ENCODE measurements at places on chromosomes 7 and 10.

DNA sequence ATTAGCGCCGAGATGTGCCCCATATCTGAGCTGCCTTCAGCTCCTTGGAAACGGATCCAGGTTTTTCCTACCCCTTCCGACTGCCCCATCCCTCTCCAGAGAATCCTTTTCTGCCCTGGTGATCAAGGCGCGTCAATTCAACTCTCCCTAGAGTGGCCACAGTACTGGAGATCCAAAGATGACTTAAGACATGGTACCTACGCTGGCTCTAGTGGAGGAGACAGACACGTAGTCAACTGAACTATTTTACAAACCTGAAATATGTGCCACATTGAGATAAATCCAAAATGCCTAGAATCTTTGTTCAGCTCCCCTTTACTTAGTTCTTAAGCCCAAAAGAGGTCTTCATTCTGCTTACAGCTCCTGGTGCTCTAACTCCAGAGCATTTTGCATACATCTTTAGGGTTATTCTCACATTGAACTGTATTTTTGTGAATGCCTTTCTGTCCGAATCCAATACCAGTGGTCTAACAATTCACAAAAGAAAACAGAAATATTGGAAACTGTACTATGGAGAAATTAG lies 444 bp upstream of the TNPO3 start:
- no peak for DNase-seq

GRCh38 chr7:96671854-96672253 lies 37.8 kb downstream of the SEM1 start:
- DNase-seq, result no peak

GRCh38 chr10:62900829-62901571 lies 84.8 kb upstream of the EGR2 start:
- no peak for DNase-seq

DNA sequence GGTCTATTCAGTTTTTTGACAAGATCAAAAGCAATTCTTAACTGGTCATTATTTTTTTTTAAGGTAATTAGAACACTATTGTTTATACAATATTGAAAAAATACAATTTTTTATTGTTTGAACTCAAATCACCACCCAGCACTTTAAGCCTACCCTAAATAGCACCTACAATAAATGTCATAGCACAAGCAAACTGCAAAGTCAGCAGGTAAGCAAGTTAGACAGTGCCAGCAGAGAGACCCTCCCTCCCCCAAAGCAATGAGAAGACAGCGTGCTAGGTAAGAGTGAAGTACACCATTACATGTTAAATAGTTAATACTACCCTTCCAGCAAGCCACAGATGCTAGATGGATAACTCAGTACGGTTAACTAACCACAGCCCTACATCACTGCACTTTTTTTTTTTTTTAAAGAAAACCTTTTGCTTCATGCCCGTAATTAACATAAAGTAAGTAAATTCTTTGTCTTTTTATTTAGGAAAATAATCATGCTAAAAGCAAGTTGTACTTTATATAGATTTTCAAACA lies 120.0 kb downstream of the UBE2H start:
- DNase-seq, result no peak

DNA sequence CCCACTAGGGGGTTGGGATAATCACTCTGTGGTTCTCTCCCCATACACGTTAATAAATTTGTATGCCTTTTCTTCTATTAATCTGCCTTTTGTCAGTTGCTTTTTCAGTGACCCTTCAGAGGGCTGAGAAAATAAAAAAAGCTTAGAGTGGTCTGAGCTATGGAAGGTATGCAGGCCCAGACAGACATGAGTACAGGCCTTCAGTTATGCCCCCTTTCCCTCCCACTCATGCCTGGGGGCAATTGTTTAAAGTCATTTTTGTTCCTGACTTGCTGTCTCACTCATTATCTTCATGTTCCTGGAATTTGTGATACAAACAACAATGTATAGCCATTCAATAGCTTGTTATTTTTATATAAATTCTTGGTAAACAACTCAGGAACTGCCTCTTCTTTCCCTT lies 170.8 kb downstream of the AKR1D1 start:
- DNase-seq, result no peak

DNA sequence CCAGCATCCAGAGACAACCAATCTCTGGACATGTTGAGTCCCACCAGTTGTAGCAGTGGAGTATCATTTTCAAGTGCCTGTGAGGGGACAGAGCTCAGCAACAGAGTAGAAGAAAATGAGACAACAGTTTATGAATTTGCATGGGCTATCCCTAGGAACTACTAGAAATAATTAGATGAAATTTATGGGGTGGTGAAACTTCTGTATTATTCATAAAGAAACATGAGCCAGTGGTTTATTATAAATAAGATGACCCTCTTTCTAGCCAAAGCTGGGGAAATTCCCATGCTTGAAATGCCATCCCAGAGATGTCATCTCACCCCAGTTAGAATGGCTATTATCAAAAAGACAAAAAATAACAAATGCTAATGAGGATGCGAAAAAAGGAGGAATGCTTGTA lies 55.1 kb upstream of the ITGB8 start:
- no peak for DNase-seq

DNA sequence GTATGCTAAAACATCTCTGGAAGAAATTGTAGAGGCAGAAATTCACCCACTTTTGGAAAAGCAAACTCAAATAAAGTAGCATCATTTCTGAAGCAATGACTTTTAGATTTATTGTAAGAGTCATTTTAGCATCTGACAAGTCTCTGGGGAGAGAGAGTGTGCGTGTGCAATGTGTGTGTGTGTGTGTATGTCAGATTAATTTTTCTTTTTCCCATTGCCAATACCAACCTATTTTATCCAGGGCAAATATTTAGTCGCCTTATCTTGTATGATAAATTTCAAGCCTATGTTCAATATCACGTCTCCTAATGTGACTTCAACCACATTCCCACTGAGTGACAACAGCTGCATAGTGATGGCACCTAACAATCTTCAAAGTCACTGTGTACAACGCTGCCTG lies 101.7 kb downstream of the NEBL start:
- DNase-seq, result no peak

DNA sequence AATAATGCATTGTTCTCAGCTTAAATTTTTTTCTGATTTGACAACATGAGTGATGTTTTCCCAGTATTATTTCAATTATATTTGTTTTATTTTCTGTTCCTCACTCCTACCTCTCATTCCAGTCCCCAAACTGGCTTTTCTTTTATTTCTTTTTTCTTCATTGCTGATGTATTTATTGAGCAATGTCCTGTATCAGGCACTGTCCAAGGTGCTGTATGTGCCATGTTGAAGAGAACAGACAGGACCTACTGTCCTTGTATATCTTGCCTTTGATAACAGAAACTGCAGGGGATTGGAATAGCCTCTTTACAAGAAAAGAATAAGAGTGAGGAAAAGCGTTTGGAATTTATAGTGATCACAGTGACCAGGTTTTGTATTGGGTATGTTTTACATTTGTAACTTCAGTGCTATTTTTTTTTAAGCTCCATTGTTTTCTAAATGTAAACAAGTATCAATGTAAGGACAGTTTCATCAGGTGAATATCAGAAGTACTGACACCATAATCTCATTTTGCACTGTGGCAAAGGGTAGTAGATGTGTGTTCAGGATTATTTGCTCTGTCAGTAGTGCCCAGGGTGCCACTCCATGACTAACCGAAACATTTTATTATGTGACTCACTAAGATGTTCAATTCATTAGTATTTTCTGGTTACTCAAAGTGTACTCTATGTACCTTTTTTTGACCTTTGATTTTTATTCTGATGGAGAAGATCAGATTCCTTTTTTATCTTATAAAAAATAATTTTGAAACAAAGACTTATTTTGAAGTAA lies 15.6 kb upstream of the CLDN12 start:
- DNase-seq, result no peak

GRCh38 chr10:127984945-127985344 lies 78.0 kb downstream of the PTPRE start:
- no peak for DNase-seq

- DNase-seq, result no peak
These were observed 47.2 kb downstream of the DNAJC12 start for GRCh38 chr10:67790534-67791408.

- no peak for DNase-seq
These were observed 85.1 kb upstream of the KMT2E start for GRCh38 chr7:104928721-104929400.

DNA sequence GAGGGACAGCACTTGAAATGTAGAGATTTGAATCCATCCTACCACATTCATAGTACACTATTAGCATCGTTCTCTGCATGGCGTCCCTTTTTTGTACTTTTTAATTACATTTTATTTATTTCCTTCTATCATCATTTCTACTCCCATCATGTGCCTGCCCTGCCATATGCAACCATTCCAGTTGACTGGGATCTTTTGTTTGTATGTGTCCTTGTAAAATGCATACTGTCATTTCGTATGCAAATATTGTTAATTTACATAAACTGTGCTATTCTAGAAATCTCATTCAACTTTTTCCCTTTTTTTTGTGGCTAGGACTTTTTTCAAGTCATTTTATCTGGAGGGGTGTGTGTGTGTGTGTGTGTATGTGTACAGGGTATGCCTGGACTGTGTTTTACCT lies 57.9 kb downstream of the RAB11FIP2 start:
- DNase-seq, result no peak

DNA sequence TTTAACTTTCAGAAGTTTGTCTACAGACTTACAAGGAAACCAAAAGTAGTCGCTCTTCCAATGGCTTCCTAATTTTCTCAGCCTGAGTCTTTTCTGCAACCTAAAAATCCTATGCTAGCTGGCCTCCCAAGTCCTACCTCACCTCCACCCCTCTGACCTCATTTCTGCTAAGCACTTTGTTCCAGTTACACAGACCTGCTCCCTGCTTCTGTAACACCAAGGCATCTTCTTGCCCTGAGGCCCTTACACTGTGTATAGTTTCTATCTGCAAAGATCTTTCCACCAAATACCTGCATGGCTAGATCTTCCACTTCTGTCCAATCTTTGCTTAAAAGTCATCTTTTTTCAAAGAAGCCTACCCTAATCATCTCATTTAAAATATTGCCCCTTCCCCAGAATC lies 1.9 kb upstream of the SNX13 start:
- no peak for DNase-seq

DNA sequence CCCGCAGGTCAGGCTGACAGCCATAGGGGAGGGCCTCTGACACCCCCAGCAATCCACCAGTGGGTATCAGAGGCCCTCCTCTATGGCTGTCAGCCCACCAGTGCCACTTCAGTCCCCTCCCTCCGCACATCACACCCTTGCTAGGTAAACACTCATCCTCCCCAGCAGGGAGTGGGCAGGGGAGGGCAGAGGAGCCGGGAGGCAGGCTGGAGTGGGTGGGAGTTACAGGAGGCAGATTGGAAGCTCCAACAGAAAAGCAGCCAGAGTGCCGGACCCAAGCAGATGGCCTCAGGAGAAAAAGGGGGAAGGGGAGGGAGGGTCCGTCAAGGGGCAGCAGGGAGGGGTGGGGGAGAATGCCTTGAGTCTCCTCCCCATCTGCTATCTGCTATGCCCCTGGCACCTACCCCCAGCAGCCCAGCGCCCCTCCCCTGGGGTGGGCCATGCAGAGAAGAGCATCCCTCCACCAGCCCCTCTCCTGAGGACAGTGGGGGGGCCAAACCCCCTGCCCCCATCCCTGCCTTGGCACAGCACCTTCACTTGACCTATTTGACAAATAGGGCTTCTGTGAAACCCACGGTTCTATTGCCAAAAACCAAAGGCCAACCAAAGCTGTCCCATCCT lies 2.4 kb downstream of the RASGEF1A start:
- DNase-seq, result no peak

- no peak for DNase-seq
These were observed 67.8 kb upstream of the ATP6V0A4 start for GRCh38 chr7:138865843-138866242.

GRCh38 chr10:22271786-22272185 lies 44.4 kb upstream of the COMMD3 start:
- no peak for DNase-seq

- no peak for DNase-seq
These were observed 14.8 kb downstream of the CUX1 start for GRCh38 chr7:101832205-101832631.
